ENCODE measurements at places on chromosomes 16 and 17. TPM values are rescaled to one million over a fixed set of nuclear protein-coding genes. Genes with fewer than 3 reads are reported as not detected.

DNA sequence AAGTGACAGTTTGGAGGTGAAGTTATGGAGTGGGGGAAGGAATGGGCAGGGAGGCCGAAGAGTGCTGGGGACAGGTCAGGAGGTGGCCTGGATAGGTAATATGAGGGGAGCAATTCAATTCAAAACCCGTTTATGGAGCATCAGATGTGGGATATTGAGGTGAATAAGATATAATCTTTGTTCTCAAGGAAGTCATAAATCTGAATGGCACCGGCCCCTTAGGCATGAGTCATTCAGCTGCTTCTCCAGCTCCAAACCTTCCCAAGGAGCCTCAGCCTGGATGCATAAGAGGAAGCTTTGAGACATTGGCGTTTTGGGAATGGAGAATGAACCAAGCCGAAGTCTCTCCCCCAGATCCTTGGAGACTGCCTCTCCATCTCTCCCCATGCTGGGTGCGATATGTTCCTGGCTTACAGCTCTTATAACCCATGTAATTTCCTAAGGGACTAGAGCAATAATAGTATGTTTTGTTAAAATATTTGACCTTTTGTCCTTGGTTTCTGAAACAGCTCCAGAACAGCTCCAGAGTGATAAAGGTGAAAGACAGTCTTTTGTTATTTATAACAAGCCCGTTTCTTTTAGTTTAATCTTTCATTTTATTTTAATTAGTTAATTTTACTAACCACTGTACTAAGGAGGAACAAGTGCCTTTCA, 1.7 kb downstream of the TUBG2 start:
- peaks cover 8% of the 10 kb centered on the region for H3K36me3 ChIP-seq
- DNase-seq: no peak
- H3K27ac ChIP-seq: no peak overlapping the region
- no peak overlapping the region for H3K4me3 ChIP-seq
- H3K27me3 ChIP-seq: peaks cover 14% of the 10 kb centered on the region
- H3K4me1 ChIP-seq: peaks cover 11% of the 10 kb centered on the region

DNA sequence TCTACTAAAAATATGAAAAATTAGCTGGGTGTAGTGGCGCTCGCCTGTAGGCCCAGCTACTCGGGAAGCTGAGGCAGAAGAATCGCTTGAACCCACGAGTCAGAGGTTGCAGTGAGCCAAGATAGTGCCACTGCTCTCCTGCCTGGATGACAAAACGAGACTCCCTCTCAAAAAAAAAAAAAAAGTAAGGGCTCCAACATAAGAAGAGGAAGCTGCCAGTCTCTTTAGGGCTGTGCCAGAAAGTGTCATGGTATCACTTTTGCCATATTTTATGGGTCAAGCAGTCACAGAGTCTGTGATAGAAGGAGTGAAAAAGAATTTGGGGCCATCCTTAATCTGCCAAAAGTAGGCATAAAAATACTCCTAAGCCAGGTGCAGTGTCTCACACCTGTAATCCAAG, 1.4 kb upstream of the PIPOX start:
- peaks cover 2% of the 10 kb centered on the region for H3K27me3 ChIP-seq
- DNase-seq: no peak
- H3K4me1 ChIP-seq: peaks cover 5% of the 10 kb centered on the region
- no peak overlapping the region for H3K27ac ChIP-seq
- no peak overlapping the region for H3K4me3 ChIP-seq

- H3K36me3 ChIP-seq: peaks cover 43% of the 10 kb centered on the region
- no peak for DNase-seq
- no peak overlapping the region for H3K27ac ChIP-seq
- no peaks in the 10 kb centered on the region for H3K27me3 ChIP-seq
- H3K4me1 ChIP-seq: no peaks in the 10 kb centered on the region
These were observed 161.3 kb downstream of the AATF start for GRCh38 chr17:37109731-37110710.

SYNGR3 gene
- total RNA-seq: 21.3 TPM

TMEM220 gene
- 0.21 TPM for total RNA-seq

Measured in activated T-helper 2 cell treated with anti-CD3 and anti-CD28 coated beads, Interferon-gamma antibody, Interleukin-2, Interleukin-4, amounts not matched to agents 10 μg/mL and 5 μg/mL and 100 μg/mL, durations not matched to agents 14 hours and 24 hours and 36 hours (primary cell).